MM.1S (cell line): ENCODE measurements at places on chromosomes 2 and 18.

DNA sequence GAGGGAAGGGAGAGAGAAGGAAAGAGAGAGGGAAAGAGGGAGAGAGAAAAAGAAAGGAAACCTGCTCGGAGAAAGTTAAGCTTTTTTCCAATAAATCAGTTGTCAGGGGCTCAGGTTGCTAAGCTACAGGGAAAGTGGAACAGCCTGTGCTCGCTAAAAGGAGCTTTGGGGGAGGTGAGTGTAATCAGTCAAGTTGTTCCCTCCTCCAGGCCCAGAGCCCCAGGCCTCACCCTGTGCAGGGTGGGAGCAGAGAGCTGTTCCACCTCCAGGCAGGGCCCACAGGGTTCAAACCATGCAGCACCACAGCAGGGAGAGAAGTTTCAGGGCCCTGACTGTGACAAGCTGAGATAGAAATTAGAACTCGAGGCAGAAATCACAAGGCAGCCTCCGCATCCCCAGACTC lies 56.4 kb upstream of the PPP1CB start:
- DNase-seq: no peak

GRCh38 chr18:52060607-52061304 lies 279.2 kb upstream of the DCC start:
- no peak for DNase-seq

DNA sequence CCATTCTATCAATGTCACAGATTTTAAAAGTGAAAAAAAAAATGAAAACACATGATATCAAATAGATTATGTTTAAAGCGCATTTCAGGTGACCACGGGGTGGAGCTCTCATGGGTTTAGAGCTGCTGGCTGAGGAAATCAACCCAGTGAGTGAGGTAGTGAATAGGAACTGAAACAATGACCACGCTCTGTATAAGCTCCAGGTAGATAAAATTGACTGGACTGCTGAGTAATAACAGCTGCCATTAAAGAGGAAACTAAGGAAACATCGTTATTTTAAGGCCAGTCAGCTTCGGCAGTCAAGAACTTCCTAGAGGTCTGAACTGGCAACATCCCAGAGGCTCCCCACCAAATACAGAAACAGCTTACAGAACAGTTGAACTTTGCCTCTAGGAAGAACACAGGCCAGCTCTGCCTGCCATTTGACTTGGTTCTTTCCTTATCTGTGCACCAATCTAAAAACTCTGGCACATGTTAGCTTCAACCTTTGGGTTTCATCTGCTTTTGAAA lies 185.9 kb downstream of the PDE1A start:
- peak; percentile 86 for DNase-seq

DNA sequence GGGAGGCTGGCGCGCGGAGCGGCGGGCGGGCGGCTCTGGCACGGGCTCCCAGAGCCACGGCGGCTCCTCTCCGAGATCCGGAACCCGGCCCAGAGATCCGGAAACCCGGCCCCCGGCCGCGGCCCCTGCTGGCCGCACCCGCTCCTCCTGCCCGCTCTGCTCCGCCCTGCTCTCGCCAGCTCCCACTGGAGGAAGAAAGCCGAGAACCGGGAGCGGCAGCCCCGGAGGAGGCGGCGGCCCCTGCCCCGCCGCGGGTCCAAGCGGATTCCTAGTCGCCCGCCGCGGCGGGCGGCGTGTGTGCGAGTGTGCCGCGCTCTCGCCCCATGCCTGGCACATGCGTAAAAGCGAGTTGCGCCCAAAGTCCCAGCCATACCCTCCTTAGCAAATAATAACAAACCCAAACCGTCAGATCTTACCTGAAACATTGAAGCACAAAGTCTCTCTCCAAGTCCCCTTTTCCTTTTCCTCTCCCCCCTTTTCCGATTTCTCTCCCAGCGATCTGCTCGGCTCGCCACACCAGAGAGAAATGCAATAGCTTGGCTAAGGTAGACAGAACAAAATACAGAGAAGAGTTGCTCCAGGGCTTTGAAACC lies 108.7 kb upstream of the KCTD1 start:
- peak; percentile 60 for DNase-seq

DNA sequence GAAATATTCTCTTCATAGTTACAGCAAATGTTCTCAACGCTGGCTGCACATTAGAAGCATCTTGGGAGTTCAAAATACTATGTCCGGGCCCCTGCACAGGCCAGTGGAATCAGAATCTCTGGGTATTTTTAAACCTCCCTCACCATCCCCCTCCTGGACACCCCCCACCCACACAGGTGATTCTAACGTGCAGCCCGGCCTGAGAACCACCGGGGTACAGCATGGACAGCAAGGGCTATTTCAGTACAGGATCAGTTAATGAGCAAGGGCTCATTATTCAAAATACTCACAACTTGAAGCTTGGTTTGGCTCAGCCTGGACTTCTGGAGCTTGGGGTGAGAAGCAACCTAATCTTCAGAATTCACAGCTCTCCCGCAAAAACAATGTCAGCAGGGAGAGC lies 31.4 kb downstream of the INO80C start:
- no peak for DNase-seq

DNA sequence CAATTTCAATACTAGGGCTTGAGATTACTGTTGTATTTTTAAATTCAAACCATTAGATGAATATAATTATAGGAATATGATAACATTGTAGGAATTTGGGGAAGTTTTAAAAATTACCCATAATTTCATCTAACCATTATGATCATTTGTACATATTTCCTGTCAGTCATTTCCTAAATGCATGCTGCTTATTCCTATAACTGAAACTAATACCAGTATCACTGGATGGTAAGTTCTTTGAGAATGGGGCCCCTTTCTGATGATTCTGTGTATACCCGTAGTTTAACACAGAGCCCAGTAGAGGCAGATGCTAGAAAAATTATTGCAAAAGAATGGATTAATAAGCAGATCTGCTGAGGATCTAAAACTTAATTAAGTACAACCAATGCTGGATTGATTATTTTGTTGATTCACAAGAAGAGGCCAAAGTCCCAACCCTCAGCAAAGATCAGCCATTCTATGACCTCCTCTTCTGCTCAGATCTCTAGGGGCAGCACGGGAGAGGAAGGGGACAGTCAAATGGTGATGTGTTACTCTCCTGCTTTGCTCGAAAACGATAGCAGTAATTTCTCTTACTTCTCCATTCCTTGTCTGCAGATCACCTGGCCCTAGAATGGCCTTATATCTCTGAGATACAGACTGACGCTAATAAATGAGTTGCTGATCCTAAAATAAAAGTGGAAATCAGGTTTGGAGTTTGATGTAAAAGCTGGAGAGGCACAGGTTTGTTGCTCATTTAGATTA lies 69.5 kb upstream of the PELI1 start:
- peak; percentile 37 for DNase-seq

DNA sequence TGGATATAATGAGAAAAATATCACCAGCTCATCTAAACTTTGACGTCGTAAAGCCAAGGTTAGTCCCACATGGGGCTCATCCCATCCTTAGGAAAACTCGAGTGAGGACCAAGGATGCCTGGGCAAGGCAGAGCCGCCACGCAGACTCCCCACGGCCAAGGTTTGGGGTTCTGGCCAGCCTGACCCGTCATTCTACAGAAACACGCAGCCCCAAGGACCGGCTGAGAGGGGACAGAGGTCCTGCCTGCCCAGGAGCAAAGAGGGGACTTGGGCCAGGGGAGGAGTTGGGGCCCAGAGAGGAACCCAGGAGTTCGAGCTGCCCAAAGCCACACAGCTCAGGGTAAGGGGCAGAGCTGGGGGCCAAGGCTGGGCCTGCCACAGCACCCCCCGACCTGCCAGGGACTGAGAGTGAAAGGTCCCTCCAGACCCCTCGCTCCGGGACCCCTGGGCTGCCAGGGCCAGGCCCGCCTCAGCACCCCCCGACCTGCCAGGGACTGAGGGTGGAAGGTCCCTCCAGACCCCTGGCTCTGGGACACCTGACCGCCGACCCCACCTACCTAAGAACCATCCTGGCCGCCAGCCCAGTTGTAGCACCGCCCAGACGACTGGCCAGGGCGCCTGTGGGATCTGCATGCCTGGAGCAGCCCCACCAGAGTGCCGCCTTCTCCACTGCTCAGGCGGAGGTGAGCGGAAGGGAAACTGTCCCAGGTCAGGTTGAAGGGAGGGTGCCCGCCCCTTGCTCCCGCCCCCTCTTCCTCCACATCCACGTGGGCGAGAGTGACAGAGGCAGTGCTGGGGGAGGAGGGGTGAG lies at the start of gene PDCD1:
Gene PDCD1 (minus strand): TSS at position 689 of the 811 bp plus-strand sequence. CDS start 56 bp downstream, at position 633.
- DNase-seq: peak; percentile 79

DNA sequence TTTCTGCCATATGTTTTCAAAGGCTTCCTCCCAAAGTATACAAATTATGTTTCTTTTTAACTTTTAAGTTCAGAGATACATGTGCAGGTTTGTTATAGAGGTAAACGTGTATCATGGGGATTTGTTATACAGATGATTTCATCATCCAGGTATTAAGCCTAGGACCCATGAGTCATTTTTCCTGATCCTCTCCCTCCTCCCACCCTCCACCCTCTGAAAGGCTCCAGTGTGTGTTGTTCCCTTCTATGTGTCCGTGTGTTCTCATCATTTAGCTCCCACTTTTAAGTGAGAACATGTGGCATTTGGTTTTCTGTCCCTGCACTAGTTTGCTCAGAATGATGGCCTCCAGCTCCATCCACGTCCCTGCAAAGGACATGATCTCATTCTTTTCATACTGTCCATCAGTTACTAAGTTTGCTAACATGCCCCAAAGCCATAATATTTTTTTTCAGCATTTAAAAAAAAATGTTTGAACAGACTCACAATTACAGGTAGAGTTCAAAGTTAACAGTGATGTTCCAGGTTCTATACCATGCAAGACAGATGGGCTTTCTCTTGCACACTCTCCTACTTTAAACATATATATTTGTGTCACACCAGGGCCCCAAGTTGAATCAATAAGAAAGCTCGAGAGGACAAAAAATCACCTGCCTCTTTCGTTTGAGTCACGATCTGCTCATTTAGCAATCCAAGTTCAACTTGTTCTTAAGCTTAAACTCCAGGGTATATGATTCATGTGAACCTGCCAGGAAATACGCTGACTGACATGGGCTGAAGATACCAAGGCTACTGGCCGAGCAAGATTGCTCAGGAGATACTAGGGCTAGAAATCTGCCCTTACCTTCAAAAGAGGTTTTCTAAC lies 77.6 kb downstream of the AP1S3 start:
- no peak for DNase-seq

- no peak for DNase-seq
Observed at GRCh38 chr2:133667085-133667484, 98.8 kb upstream of the NCKAP5 start.

DNA sequence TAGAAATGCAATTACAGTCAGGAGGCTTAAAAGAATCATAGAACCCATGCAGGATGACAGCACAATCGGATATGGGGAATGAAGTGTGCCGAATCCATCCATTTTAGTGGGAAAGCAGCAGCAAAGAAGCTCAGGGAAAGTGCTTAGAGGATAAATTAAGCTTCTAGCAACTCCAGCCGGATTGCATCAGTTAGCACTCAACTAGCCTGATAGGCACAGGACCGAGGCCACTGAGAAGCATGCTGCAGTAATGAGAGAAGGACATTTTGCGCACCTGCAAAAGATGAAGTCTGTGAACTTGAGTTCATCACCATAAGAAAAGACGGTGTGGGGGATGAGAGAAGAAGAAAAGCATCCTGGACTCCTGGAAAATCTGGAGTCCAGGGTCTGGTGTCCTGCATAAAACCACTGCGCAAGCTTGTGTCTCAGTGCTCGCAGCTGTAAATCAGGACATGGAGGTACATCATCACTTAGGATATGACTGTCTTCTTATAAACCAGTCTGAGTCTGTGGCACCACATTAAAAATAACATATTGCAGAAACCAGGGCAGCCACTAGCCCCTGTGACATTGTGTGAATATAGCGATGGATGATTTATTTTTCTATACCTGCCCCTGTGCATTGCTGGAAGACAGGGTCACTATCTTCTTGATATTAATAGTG lies 665.5 kb upstream of the SOX11 start:
- DNase-seq: no peak

GRCh38 chr18:22840606-22841144 lies 92.5 kb upstream of the RBBP8 start:
- DNase-seq: no peak

DNA sequence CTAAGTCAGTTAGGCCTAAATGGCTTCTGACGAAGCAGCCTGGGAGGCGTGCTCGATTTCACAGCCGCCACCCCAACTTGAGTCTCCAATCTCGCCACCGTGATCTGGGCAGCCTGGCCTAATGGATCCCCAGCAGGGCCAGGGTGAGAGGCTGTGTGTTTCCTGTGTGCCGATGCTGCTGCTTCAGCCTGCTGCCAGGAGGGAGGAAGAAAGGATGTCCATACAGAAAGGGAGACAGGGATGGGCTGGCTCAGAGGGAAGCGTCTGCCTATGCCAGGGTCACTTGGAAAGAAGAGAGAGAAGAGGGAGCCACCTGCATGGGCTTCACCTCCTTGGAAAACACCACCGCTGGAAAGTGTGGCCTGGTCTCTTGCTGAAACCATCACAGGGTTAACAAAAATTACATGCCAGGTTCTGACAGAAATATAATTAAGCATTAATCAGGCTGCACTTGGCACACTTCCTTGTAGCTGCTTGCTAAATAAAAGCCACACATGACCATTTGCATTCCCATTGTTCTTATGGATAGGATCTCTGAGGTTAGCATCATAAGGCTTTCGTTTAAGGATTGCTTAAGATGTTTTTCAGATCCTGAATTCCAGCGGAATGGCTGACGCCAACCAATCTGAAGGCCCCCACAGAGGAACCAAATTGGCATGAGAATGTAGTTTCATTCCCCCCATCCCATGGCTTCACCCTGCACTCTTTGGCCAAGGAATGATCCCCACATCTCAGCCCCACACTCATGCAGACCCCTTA lies 108.8 kb upstream of the SLC1A4 start:
- no peak for DNase-seq

DNA sequence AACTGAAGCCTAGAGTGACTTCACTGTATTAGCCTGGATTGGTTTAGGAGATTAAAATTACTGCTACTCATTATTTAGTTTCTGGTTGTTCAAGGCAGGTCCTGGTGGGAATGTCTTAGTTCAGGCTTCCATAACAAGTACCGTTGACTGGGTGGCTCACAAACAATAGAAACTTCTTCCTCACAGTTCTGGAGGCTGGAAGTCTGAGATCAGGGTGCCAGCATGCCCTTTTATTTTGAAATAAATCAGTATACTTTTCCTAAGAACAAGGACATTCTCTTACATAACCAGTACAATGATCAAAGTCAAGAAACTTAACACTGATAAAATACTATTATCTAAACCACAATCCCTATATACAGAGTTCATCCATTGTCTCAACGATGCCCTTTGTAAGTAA lies 4.0 kb upstream of the DAW1 start:
- DNase-seq: no peak

DNA sequence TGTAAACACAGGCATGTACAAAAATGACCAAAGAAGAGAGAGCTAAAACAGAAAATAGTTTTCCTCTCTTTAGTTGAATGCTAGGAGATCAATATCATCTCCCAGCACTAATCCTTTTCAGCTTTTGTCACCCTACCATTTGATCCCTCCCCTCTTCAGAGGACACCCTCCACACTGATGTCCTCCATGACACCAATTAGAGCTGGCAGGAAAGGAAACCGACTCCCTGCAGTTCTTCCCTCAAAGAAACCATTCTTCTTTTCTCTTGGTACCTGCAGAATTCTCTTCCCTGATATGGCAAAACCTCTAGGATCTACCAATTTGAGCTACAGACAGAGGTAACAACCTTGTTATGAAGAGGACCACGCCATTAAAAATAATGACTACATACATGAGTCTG lies 5.3 kb downstream of the EPB41L3 start:
- DNase-seq: no peak
